ENCODE measurements at places on chromosomes 6 and 20.

DNA sequence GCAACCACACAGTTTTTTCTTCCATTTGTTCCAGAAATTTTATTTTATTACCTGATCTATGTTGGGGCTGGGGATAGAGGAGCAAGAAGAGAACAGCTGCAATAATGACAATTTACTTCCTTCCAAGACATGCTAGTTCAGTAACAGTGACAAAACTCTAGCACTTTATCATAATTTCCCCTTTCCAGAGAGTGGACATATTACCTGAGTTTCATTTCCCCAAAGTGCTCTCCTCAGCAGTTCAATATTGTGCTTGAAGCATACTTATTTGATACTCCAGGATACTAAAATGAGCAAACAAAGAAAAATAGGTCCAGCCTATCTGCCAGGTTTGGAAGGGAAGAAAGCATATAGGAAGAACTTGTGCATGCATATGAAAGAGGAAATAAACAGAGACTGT lies 157.7 kb downstream of the ID4 start:
- DNase-seq, result no peak

DNA sequence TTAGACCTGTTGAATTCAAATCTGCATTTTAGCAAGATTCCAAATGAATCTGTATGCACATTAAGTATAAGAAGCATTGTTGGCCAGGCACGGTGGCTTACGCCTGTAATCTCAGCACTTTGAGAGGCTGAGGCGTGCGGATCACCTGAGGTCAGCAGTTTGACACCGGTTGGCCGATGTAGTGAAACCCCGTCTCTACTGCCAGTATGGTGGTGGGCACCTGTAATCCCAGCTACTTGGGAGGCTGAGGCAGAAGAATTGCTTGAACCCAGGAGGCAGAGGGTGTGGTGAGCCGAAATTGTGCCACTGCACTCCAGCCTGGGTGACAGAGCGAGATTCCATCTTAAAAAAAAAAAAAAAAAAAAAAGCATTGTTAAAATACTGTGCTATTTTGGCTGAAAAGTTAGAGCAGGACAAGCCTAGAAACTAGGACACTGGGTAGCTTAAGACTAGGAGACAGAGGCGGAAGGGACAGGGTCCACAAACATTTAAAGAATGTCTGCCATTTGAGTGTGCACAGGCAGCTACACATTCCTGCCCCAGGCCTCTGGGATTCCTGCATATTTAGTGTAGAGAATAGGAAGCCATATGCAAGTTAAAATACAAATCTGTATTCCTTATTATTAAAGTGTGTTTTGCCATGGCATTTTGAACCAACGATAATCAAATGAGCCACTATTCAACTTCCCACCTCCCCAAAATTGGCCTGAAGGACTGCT lies 45.1 kb upstream of the EEF1A1 start:
- DNase-seq, result no peak

DNA sequence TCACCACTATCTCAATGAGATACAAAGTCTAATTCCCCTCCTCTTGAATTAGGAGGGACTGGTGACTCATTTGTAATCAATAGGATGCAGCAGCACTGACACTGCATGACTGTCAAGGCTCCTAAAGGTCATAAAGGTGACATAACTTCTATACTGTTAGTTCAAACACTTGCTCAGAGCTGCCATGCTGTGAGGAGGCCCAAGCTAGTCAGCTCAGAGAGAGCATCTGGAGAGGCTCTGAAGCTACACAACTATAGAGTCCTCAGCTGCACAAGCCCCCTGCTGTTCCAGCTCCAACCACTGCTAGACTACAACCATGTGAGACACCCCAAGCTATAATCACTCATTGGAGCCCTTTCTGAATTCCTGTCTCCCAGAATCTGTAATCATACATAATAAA lies 17.0 kb upstream of the HEY2 start:
- DNase-seq, result no peak

GRCh38 chr6:90256698-90257485 lies 39.8 kb downstream of the BACH2 start:
- DNase-seq, result no peak

- no peak for DNase-seq
Observed at GRCh38 chr6:548517-548916, 108.4 kb downstream of the HUS1B start.

- no peak for DNase-seq
Observed at GRCh38 chr20:8527998-8528723, 396.1 kb downstream of the PLCB1 start.

DNA sequence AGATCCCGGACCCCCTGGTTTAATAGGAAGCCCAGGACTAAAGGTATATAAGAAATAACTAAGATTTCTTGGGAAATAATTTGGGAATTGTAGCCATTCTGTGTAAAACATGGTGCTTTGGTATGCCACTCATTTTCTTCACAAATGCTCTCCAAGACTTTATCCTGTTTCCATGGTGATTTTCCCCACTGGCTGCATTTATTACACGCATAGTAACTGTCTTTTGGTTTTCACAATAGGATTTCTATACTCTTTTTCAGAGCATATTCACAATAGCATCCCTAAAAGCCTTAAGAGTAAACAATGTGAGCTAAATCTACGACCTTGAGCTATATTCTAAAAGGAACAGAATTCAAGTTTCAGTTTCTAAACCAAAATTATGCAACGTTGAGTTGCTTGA lies 160.8 kb downstream of the COL9A1 start:
- no peak for DNase-seq

DNA sequence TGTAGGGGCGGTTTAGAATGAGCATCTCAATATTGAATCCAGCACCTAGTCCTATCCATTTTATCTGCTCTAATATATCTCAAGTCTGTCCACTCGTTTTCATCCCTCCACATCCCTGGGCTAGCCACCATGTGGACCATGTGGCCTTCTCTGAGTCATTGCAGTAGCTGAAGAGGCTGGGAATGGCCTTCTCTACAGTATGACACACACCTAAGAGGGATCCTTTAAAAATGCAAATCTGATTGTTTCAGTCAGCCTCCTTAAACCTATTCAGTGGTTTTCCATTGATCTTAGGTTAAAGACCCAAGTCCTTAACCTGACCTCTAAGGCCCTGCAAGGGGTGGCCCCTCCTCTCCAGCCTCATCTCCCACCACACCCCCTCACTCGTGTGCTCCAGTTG lies 9.4 kb downstream of the RING1 start:
- DNase-seq, result no peak

DNA sequence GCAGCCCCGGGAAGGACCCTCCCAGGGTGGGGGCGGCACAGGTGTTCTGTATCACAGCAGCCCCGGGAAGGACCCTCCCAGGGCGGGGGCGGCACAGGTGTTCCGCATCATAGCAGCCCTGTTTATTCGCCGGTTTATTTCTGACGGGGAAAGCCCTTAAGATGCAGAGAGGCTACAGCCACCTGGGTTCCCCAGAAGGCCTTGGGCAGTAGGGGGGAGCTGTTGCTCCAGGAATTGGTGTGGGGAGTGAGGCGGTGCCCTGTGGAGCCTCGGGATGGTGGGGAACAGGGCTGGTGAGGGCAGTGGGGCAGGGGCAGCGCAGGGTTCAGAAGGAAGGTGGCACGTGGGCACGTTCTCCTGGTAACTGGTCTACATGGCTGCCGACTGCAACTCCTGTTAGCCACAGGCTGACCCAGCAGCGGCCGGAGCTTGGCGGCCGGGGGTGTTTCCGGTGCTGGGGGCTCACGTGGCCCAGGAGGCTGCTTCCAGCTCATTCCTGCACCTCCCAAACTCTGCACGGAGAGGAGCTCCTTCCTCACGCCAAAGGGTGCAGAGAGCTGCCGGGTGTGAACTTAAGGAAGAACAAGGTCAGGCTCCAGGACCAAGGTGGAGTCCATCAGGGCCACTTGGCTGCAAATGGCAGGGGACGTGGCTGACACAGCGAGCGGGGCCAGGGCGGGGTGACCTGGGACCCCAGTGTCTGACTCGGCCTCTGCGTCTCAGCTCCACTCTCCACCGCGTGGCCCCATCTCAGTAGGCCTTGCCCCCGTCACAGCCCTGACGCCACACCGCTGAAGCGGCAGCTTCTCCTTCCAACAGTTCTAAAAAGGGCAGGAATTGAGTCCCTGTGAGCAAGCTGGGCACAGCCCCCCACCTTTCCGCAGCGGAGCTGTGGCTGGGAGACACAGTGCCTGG lies 13.2 kb downstream of the SLCO4A1 start:
- DNase-seq, result no peak

GRCh38 chr6:48078120-48078519 lies 32.9 kb downstream of the PTCHD4 start:
- no peak for DNase-seq

- no peak for DNase-seq
Observed at GRCh38 chr6:166381381-166381732, 1.4 kb downstream of the MPC1 start.

GRCh38 chr20:57266291-57267157 lies at the start of gene BMP7:
Gene BMP7, minus strand, starts transcription at chr20:57266641. Its CDS starts 519 bp downstream, at chr20:57266122.
- no peak for DNase-seq
